ENCODE measurements at places on chromosomes 13 and 19.

- DNase-seq: no peak
Observed at GRCh38 chr19:35290381-35291127, 1.4 kb upstream of the MAG start.

DNA sequence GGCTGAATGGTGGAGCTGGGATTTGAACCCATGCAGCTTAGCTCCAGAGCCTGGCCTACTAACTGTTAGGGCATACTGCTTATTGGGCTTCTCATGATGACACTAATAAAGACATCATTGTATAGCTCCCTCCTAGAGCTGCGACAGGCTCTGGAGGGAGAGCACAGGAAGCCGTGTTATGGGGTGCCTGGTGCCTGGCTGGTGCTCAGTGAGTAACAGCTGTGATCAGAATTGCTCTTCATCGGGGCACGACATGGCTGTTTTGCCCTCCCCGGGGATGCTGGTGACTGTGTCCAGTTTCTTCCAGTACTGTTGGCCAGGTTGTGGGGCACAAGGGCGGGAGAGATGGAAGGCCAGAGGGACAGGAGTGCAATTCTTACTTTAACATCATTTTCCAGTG lies 5.1 kb downstream of the LYPD5 start:
- no peak for DNase-seq

DNA sequence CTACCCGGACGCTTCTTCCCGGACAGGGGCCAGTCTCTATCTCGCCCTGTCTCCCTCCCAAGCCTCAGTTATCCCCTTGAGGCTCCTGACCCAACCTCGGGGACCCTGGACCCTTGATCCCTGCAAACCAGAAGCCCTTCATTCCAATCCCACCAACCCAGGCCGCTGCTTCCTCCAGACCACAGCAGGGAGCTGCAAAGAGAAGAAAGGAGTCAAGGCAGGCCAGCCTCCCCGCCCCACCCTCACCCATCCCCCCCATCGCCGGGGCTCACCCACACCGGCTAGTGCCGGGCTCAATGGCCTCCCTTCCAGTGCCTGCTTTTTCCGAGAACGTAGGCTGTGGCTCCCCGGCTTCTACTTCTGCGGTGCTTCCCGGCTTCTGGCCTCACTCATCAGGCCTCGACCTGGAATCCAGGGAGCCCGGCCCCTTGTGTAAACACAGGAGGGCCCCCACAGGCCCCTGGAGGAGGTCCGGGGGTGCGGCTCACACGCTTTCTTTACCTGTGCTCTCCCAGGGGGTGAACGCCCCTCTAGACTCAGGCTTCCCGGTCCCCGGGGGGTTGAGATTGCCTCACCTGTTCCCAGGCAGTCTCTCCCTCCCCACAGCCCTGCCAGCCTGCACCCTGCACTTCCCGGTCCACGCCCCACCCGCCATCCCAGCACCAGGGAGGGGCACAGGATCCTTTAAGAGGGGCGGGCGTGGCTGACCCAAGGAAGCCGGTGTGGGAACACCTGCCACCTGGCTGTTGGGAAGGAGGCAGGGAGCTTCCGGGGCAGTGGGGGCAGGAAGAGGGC lies at the start of gene FAM83E:
Gene FAM83E, minus strand, starts transcription at position 641 of the 795 bp plus-strand sequence. CDS start 1,704 bp downstream, outside the sequence.
- no peak for DNase-seq

GRCh38 chr13:112624602-112625430 lies 36.9 kb upstream of the TUBGCP3 start:
- DNase-seq: no peak

- no peak for DNase-seq
Observed at GRCh38 chr13:49060678-49061387, 85.1 kb downstream of the FNDC3A start.

DNA sequence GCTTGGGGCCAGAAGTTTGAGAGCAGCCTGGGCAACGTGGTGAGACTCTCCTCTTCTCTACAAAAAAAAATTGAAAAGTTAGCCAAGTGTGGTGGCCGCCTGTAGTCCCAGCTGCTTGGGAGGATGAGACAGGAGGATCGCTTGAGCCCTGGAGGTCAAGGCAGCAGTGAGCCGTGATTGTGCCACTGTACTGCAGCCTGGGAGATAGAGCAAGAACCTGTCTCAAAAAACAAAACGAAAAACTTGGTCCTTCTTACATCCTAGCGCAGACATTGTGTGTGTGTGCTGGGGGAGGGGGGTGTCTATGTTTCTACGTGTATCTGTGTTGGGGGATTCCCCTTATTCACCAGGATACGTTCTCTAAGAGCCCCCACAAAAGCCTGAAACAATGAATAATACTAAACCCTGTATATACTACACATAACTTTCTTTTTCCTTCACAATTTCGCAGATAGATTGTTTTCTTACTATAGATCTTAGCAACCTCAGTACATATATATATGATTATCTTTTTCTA lies 7.9 kb downstream of the AXL start:
- DNase-seq: no peak

DNA sequence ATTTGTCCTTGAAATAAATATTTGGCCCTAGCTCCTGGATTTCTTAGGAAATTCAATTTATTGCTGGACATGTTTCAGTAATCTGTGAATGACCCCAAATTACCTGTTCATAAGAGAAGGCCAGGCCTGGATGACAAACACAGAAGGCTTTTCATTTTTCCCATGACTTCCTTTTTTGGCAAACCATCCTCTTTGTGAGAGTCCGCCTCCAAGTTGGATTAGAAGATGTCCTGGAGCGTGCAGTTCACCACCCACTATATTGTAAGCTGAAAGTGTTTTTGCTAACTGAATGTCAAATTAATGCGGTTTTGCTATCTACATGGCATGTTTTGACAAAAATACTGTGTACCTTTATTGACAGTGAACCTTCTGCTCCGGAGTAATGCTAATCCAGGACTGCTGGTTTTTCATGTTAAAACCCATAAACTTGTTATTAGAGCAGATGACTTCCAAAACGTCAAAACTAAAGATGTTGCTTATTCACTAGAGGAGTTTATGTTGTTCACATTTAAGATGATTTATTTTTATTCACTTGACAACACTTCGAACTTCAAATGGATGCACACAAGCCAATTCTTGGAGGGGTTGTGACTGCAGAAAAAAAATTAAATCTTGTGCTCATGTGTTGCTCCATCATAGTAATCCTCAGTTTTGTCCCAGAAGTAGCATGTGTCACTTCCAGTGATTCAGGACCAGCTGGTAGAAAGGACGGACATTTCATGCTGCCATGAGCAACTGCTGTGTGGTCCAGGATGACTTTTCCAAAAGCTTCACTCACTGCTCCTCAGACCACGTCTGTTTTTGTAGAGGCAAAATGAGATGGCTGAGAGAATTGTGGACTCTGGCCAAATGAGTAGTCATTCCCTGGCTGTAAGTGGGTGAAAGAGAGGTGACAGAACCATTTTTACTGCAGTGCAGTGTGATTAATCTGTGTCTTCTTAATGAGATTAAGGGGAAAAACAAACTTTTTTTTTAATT lies 71.0 kb downstream of the ITGBL1 start:
- DNase-seq: no peak

GRCh38 chr13:41502673-41503072 lies 45.3 kb downstream of the RGCC start:
- no peak for DNase-seq

DNA sequence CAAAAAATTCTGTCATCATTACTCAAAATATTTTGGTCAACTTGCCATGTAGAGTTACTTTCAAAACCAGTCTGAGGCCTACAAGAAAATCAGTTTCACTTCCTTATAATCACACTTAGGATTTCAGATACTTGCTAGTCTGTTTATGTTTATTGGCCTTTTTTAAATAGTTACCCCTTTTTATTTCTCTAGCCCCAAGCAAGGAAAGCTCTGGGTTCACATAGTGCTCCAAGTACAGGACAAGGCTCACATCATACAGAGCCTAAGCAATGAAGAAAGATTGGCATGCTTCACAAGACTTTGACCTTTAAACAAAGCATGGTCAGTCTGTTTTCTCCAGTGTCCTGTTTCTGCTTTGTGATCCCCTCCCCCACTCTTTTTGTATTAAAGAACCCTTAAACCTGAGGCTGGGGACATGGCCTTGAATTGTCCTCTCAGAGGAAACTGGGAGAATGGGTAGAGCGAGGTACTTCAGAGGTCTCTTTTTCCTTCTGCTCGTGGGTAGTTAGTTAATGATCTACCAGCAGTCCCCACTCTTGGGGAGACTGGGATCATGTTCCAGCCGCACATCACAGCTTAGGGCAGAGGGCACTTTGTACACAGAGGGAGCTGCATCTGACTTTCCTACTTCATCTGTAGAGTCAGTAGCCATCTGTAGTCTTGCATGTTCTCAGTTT lies 30.7 kb downstream of the CEACAM1 start:
- no peak for DNase-seq

DNA sequence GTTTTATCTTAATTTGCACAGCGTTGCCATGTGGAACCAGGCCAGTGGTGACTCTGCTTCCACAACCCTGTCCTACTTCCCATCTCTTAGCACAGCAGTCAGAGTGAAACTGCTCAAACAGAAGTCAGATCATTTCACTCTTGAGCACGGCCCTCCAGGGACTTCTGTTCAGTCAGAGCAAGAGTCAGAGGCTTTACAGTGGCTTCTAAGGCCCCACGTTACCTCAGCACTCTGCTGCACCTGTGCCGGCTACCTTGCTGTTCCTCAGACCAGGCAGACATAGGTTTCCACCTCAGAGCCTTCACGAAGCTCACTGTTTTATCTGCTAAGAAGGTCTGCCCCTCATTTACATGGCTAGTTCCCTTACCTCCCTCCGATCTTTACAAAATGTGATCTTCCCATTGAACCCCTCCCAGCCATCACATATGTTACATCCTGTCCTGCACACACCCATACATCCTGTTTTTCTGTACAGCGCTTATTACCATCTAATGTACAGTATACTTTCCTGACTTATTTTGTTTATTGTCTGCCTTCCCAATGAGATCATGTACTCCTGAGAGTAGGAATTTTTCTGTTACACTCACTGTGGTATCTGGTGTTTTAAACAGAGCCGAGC lies 41.6 kb downstream of the TM9SF2 start:
- no peak for DNase-seq

GRCh38 chr13:93230261-93230855 lies 3.8 kb downstream of the GPC6 start:
- DNase-seq: no peak

GRCh38 chr19:2574971-2575630 lies 99.2 kb downstream of the GADD45B start:
- DNase-seq: no peak

DNA sequence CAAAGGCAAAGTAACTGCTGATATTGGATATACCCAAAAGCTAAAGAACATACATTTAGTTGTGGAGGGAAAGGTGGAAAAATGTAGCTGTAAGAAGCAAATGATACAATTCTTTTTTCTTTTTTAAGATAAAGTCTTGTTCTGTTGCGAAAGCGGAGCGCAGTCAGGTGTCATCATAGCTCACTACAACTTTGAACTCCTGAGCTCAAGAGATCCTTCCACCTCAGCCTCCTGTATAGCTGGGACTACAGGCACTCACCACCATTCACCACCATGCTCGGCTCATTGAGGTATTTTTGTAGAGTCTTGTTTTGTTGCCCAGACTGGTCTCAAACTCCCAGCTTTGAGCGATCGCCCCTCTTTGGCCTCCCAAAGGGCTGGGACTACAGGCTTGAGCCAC lies 38.0 kb downstream of the TBC1D4 start:
- no peak for DNase-seq

- DNase-seq: no peak
Observed at GRCh38 chr13:29576581-29576980, 18.9 kb downstream of the SLC7A1 start.

DNA sequence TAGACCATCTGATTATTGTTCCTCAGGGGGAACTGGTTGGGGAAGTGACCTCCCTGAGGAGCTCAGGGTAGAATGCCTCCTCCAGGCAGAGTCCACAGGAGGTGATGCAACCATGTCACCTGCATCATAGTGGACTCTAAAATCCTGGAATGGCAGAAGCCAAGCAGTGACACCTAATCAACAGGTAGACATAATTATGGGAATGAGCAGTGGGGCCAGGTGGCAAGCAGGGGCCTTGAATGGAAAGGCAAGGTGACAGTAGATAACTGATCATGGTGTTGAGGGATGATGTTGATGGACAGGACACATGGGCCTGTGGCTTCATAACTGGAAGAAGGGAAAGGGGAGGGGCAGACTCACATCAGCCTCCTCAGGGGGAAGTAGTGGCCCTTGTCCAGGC lies 27.3 kb upstream of the IRS2 start:
- DNase-seq: no peak

- no peak for DNase-seq
Observed at GRCh38 chr13:109288151-109288709, 498.2 kb downstream of the IRS2 start.

- DNase-seq: no peak
Observed at GRCh38 chr13:74966814-74967424, 515.0 kb downstream of the TBC1D4 start.
